Activated naive CD4-positive, alpha-beta T cell treated with anti-CD3 and anti-CD28 coated beads for 36 hours (primary cell): ENCODE measurements at places on chromosomes 5 and 9. TPM values are rescaled to one million over a fixed set of nuclear protein-coding genes. Genes with fewer than 3 reads are reported as not detected.

GRCh38 chr5:176738637-176739250 lies 71.6 kb upstream of the UNC5A start:
- DNase-seq: no peak

DNA sequence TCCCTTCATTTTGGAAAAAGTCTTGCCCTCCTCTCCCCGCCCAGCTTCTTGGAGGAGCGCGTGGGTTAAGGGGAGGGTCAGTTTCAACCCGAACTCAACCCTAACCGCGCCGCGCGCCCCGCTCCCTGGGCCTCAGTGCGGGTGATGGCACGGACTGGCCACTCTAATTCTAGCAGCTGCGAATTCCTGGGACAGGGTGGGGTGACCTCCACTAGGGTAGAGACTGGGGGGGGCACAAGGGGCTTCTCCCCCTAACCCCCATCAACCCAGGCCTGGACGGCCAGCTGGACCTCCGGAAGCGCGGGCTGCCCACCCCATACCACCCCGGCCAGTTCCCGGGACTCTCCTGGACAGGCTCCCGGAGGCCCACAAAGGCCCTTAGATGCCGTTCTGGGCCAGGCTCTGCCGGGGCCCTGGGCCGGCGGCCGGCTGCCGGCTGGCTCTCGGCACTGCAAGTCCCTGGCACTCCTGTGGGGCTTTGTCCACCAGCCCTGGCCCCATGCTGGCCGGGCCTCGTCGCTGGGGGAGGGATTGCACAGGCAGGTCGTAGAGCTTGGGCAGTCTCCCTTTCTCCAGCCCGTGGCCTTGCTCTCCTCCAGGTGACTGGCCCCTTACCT lies 7.2 kb upstream of the PSD2 start:
- DNase-seq: no peak

- no peak for DNase-seq
Measured at GRCh38 chr5:60477849-60478248, 222.1 kb downstream of the DEPDC1B start.

Gene CAMK4
- total RNA-seq: 40.6 TPM

GRCh38 chr9:87512311-87512710 lies 14.6 kb downstream of the DAPK1 start:
- no peak for DNase-seq

- no peak for DNase-seq
Measured at GRCh38 chr5:136420168-136420898, 55.0 kb upstream of the TRPC7 start.

DNA sequence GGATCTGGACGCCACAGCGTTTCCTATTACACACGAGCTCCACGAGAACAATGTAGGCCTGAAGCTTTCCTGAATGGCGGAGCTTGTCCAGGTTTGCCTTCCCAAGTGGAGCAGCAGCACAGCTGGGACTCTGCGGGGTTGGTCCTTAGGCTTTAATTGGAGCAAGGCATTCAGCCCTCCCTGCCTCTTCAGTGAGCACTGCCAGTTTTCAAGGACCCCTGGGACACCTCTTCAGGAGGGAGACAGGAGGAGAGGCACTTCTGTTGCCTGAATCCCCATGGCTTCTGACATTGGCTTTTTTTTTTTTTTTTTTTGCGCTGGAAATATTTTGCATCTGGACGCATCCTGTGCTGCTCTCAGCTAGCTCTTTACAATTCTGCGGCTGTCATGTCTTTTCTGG lies 179.4 kb downstream of the SEMA6A start:
- no peak for DNase-seq

DNA sequence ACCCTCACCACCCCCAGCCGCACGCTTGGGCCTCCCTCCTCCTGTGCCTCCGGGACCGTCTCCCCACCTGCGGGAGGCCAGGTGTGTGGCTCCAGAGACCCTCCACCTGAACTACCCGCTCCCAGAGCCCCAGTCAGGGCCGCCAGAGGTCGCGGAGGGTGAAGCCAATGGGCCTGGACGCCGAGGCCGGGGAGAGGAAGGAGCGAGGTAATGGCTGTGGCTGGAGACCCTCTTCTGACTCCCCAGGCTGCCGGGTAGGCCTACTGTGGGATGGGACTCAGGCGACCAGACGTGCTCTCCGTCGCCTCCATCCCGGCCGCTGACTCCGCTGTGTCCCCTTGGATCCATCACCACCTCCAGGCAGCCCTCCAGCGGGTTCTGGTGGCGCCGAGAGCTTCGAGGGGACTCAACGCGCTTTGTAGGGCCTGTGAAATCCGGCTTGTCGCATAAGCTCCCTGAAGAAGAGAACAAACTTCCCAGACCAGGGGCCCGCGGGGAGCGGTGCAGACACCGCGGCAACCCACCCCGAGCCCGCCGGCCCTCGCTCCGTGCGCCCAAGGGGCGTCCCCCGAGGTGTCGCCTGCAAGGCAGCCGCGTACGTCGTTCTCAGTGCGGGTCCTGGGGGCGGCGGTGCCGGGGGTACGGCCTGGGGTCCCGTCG lies 12.6 kb downstream of the IRX2 start:
- DNase-seq: no peak

- DNase-seq: no peak
Measured at GRCh38 chr5:131423056-131423455, 159.2 kb downstream of the CDC42SE2 start.

Gene ACO1
- total RNA-seq: 14.8 TPM

DNA sequence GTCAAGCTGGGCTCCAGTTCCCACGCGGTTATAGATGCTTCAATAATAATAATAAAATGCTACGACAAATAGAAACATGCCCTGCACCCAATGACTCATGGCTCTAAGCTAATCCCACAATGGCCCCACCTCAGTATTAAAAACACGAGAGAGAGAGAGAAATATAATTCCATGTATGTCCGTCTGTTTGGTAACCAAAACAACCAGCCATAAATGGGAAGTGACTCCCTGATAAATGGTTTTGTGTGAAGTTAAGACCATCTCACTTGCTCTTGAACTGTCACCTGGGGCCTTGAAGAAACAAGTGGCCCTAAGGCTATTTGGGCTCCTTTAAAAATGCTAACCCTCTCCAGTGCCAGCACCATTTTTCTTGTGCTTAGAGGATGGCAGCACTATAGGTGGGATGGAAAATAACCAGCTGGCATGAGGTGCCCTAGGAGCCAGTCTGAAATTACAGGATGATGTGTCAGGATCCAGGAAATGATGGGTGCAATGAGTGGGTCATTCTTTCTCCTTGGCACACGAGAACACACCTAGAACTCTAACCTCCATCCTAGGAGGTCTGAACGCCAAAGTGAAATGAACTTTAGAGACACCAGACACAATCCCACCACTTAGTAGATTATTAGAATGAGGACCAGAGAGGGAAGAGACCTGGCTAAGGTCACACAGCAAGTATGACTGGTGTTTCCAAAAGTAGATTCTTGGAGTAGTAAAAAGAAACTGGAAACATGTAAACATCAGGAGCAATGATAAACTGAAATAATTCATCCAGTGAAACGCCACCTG lies 35.7 kb upstream of the ADRB2 start:
- DNase-seq: no peak

Gene FOXI1
- total RNA-seq: not detected

DNA sequence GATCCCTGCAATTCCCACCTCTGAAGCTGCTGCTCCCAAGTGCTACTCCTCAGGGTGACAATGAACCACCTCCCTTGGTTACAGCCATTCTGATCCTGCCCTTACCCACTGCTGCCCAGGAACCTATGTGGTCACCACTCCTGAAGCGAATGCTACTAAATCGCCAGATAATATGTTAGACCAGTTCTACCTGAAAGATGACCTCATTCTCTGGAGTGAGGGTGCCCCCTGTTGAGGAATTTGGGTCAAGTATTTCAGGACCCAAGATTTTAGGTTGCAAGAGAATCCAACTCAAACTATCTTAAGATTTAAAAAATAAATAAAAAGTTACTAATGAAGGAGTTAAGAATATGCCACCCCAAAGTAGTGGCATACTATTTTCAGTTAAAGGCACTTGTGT lies 5.8 kb upstream of the SNAPC3 start:
- peak; percentile 67 for DNase-seq

DNA sequence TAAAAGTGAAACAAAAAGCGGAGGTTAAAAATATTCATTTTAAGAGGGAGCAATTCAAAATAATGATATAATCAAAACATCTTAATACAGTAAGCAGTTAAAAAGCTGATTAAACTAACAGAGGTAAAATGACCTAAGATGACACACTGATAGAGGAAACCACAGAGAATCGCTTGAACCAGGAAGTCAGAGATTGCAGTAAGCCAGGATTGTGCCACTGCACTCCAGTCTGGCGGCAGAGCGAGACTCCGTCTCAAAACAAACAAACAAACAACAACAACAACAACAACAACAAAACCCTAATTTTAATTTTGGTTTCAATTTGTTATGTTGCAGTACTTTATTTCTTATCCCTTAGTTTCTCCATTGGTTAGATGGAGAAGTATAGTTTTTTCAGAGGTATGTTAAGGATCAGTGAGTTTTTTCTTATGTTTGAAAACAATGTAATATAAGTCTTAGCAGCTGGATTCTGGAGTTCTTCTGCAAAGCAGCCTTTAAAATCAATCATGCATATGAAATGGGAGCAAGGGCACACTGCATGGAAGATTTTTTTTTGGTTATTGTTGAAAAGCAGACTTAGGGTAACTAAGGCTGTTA lies 58.5 kb downstream of the MLANA start:
- DNase-seq: peak; percentile 24

- no peak for DNase-seq
Measured at GRCh38 chr9:101201630-101202029, 173.1 kb downstream of the PLPPR1 start.

DNA sequence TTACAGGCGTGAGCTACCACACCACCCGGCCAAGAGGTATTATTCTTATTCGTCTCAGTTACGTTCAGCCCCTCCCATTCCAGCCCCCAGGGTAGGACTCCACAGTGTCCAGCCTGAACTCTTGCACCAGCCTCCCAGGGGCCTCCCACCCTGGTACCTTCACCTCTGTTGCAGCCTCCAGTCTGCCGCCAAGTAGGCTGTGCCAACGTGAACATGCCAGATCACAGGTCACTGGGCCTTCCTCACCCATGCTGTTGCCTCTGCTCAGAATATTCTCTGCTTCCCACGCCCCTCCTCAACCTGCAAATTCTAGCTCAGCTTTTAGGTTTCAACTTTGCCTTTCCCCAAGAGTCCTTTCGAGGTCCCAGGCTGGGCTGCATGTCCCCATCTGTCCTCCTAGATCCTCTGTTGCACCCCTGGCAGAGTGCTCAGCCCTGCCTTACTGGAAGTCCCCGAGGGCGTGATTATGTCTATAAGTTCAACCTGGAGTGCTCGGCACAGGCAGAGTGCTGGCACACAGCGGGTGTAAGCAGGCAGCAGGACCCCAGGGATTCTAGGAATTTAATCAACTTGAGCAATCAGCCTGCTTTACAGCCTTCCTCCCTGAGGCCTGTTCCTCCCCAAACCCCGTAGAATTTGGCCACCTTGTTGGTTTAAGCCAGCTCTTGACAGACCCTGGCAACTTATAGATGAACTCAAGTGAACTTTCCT lies 13.1 kb upstream of the STXBP1 start:
- DNase-seq: no peak

DNA sequence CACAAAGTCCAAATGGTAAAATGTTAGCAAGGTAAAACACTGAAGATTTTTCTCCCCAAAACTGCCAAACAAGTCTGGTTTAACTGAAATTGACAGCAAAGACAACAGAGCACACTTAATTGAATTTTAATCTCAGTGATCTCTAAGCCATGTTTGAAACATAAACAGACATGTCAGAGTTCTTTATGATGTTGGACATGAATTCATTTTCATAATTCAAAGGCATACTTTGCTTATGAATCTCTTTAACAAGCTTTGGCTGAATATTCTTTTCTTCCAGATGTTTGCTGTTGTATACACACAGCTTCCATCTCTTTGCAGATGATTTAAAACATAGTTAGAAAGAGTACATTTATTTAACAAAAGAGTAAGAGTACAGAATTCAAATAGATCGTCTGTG lies 509.1 kb downstream of the RAB3C start:
- no peak for DNase-seq

DNA sequence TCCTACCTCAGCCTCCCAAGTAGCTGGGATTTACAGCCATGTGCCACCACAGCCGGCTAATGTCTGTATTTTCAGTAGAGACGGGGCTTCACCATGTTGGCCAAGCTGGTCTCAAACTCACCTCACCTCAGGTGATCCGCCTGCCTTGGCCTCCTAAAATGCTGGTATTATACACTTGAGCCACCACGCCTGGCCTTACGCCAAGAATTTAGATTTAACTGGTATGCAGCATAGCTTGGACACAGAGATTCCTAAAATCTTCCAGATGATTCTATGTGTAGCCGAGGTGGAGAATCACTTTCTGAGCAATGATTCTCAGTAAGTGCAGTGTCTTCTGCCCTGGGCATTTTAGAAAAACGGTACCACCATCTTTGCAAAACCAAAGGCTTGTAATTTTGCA lies 74.1 kb downstream of the HABP4 start:
- DNase-seq: no peak

- no peak for DNase-seq
Measured at GRCh38 chr5:128257076-128257475, 173.5 kb downstream of the SLC12A2 start.

Gene WDR31
- total RNA-seq: 0.88 TPM
